ENCODE measurements at places on chromosomes 11 and 22. TPM values are rescaled to one million over a fixed set of nuclear protein-coding genes. Genes with fewer than 3 reads are reported as not detected.

DNA sequence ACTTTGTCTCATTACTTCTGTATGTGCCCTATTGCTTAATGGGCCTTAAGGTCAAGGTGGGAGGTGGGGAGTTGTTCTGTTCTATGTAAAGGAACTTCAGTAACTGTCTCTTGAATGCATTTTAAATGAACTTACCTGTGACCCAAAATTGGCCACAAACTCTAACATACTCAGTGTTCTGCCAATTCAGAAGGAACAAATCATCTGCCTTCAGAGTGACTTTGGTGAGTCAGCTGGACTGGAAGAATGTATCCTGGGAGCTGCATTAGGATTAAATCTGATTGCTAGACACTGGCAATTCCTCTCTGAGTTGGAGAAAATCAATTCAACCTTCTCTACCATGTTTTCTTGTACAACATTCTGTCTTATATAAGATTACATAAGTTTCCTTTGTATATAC lies 1104.8 kb downstream of the DLG2 start:
- no peak overlapping the region for H3K27ac ChIP-seq
- H3K4me3 ChIP-seq = no peak overlapping the region
- no peaks in the 10 kb centered on the region for H3K4me1 ChIP-seq
- H3K27me3 ChIP-seq = no peaks in the 10 kb centered on the region

OR51I1 gene
- not detected for total RNA-seq

MN1 gene
- 0.28 TPM for total RNA-seq

GGTLC2 gene
- total RNA-seq = not detected

GRCh38 chr11:26904132-26904531 lies 89.8 kb upstream of the FIBIN start:
- no peak for DNase-seq
- H3K4me1 ChIP-seq = no peaks in the 10 kb centered on the region
- no peak overlapping the region for H3K4me3 ChIP-seq
- no peaks in the 10 kb centered on the region for H3K36me3 ChIP-seq
- H3K27me3 ChIP-seq = no peaks in the 10 kb centered on the region

GRCh38 chr11:75653532-75653931 lies 15.3 kb downstream of the MAP6 start:
- no peaks in the 10 kb centered on the region for H3K36me3 ChIP-seq
- peaks cover 8% of the 10 kb centered on the region for H3K27me3 ChIP-seq
- no peak for DNase-seq
- no peak overlapping the region for H3K27ac ChIP-seq

APOBEC3F gene
- 41.4 TPM for total RNA-seq

MPZL3 gene
- total RNA-seq = 29.8 TPM

BAIAP2L2 gene
- 1.6 TPM for total RNA-seq

GRCh38 chr22:32324505-32325415 lies 32.9 kb upstream of the RFPL3 start:
- no peaks in the 10 kb centered on the region for H3K36me3 ChIP-seq
- no peak overlapping the region for H3K4me3 ChIP-seq
- no peak overlapping the region for H3K27ac ChIP-seq
- H3K4me1 ChIP-seq = no peaks in the 10 kb centered on the region
- no peak for DNase-seq
- peaks cover 3% of the 10 kb centered on the region for H3K27me3 ChIP-seq

DNA sequence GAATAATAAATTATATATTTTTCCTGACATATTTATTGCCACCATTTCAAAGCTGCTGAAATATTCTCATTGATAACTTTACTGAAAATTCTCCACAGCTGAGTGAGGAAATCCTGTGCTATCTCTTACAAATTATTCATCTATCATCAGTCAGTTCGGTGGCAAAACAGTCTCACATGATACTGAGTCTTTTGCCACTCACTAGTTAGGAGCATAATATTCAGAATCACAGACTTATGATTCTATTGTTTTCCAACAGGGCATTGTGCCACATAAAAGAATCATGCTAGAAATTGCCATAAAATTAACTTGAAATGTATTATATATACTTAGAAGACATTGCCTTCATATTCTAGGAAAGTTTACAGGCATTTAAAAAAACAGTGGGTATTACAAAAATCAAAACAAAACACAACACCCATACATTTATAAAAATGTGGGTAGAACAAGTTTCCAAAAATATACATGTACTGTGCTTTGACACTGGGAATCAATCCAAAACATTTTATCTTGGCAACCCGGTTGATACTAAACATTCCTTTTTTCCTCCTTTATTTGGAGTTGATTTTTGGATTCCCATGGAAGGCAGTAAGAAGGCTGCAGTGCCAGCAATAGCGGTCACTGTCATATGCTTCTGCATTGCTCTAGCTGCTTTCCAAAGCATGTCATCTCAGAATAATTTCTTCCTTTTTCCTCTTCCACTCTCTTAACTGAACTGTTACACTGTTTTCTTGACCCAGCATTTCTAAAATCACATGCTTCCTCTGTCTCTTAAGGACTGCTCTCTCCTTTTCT lies 42.5 kb downstream of the ATG16L2 start:
- no peak overlapping the region for H3K4me3 ChIP-seq
- no peaks in the 10 kb centered on the region for H3K27me3 ChIP-seq
- no peak for DNase-seq

DNA sequence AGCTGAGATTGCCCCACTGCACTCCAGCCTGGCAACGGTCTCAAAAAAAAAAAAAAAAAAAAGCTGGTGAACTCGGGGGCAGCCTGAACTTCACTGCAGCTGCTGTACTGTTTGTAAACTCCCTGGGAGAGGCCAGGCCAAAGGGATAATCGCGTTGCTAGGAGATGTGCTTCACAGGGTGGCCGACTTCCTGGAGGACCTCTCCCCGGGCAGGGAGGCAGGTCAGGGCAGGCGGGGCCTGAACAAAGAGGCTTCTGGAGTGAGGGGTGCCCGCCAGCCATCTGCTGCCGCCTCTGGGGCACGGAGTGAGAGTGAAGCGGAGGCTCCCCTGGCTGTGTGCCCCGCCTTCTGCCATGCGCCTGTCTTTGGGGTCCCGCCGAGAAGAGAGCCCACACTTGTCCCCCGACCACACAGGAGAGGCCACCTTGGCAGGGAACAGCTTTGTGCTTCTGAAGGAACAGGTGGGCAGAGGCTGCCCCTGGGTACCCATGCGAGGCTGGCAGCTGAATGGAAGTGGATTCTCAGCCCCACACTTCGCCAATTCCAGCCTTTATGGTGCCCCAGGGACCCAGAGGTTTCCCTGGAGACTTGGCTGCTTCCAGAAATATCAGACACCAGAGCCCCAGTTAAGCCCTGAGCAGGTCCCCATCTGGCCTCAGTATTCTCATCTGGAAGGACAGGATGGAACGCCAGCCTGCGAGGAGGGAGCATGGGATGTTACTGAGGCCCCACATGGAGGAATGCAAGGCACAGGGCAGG lies 29.6 kb downstream of the TMEM184B start:
- no peak for DNase-seq
- peaks cover 4% of the 10 kb centered on the region for H3K36me3 ChIP-seq
- no peak overlapping the region for H3K27ac ChIP-seq
- no peaks in the 10 kb centered on the region for H3K27me3 ChIP-seq

GRCh38 chr11:111527279-111527678 lies 12.7 kb downstream of the HOATZ start:
- H3K27me3 ChIP-seq = no peaks in the 10 kb centered on the region
- H3K27ac ChIP-seq = no peak overlapping the region
- peaks cover 4% of the 10 kb centered on the region for H3K36me3 ChIP-seq
- H3K4me3 ChIP-seq = no peak overlapping the region
- H3K4me1 ChIP-seq = peaks cover 54% of the 10 kb centered on the region

FAM111B gene
- 43.8 TPM for total RNA-seq

UBQLN3 gene
- total RNA-seq = not detected

DGAT2 gene
- total RNA-seq = 0.86 TPM

DNA sequence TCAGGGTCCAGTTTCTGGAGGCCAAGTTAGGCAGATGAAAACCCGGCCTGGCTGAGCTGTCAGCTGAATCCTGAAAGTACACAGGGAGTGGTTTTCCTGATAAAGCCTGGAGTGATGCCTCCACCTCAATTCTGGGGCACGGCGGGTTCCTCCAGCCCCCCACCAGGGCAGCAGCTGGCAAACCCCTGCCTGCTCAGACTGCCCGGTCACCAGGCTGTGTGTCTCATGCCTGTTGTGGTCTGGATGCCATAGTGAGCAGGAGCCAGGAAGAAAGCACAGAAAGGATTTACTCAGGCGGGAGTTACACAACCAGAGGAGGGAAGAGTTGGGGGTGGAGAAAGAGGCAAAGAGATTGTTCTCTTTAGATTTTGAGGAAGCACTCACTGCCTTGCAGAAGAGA lies 119.9 kb upstream of the RASSF10 start:
- H3K27me3 ChIP-seq = peaks cover 6% of the 10 kb centered on the region
- no peak overlapping the region for H3K4me3 ChIP-seq
- H3K27ac ChIP-seq = no peak overlapping the region

GRCh38 chr22:45845076-45845487 lies 131.9 kb downstream of the WNT7B start:
- no peak for DNase-seq
- H3K4me1 ChIP-seq = peaks cover 4% of the 10 kb centered on the region
- H3K27me3 ChIP-seq = no peaks in the 10 kb centered on the region
- no peak overlapping the region for H3K4me3 ChIP-seq

DNA sequence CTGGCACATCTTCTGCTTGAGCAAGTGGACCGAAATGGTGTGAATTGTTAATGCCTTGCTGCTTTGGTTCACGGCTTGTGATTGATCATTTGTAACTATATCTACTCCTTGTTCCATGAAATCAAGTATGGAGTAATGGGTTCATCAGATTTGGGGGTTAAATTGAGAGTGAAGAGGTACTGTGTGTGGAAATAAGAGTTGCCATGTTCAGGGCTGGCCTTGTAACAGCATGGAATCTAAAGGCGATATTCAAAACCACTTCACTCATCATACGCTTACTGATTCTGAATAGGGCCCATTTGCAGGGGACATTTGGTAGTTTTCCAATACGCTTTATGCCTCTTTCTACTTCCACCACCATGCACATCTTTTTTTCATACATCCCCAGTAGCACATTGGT lies 122.2 kb downstream of the DCDC1 start:
- no peaks in the 10 kb centered on the region for H3K27me3 ChIP-seq
- H3K4me3 ChIP-seq = no peak overlapping the region
- H3K4me1 ChIP-seq = no peaks in the 10 kb centered on the region

- no peaks in the 10 kb centered on the region for H3K27me3 ChIP-seq
- H3K27ac ChIP-seq = peak overlapping the region; percentile 97
- H3K4me1 ChIP-seq = peaks cover 59% of the 10 kb centered on the region
- peaks cover 50% of the 10 kb centered on the region for H3K36me3 ChIP-seq
- peak overlapping the region; percentile 96 for H3K4me3 ChIP-seq
Observed at GRCh38 chr11:66619080-66619554, 2.7 kb downstream of the RBM14 start.

SPECC1L gene
- 55.4 TPM for total RNA-seq

GRCh38 chr11:70233511-70233934 lies 30.4 kb downstream of the FADD start:
- no peak overlapping the region for H3K4me3 ChIP-seq
- H3K27me3 ChIP-seq = no peaks in the 10 kb centered on the region
- DNase-seq = no peak
- H3K27ac ChIP-seq = no peak overlapping the region
- no peaks in the 10 kb centered on the region for H3K4me1 ChIP-seq
- no peaks in the 10 kb centered on the region for H3K36me3 ChIP-seq
